ENCODE measurements at places on chromosomes 3 and 15.

GRCh38 chr15:96177279-96177678 is 153.2 kb upstream of the NR2F2 start:
- no peak for DNase-seq

- no peak for DNase-seq
Observed at GRCh38 chr15:41115161-41115651, 874 bp downstream of the INO80 start.

DNA sequence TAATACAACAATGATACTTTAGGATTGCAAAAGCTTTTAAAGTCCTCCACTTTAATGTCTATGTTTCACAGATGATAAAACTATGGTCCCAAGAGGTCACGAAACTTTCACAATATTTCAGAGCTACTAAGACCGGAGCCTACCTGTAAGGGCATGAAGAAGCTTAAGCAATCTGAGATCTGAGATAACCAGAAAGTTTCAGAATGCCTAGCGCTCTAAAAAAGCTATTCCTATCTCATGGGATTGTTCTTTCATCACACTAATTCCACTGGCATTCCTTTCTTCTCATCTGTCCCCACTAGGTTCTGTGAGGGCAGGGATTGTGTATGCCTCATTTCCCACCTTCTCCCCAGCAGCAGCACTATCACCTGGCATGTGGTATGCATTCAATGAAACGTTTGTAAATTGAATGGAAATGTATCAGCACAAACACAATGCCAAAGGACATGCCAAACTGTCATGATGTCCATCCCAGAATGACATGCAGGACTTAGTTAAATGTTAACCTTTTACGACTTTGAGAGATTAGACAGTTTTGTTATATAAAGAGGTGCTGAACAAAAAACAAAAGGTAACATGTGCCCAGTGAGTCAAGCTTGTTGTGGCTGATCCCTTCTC is 104.7 kb upstream of the NR2F2 start:
- DNase-seq, result no peak

GRCh38 chr3:131393868-131394267 is 12.3 kb downstream of the NUDT16 start:
- no peak for DNase-seq

DNA sequence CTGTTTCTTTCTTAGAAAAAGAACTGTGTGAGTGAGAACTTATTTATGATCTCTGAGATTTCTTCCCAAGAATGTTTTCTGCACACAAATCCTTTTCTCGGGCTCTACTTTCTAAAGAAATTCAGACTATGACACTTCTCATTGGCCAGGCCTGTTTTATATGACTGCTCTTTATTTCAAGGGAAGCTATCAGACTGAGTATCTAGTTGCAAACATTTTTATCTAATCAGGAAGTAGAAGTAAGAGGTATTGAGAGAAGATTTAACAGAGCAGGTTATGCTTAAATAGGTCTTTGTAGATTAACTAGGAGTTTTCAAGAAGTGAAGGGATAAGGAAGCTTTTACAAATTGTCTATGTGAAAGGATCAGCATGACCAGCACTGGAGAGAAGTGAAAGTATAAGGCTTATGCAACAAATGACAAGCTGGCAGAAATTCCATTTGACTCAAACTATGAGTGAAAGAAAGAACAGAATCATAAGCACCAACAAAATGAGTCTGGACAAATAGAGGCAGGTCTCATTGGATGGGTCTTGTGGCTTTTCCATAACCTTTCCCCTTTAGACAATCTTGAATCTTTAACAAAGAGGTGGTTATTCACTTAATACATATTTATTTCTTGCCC is 71.9 kb upstream of the CHL1 start:
- DNase-seq, result no peak

- DNase-seq, result no peak
Observed at GRCh38 chr3:58408906-58409305, 24.7 kb downstream of the PDHB start.

- no peak for DNase-seq
Observed at GRCh38 chr15:77901921-77902750, 175.4 kb downstream of the TBC1D2B start.

DNA sequence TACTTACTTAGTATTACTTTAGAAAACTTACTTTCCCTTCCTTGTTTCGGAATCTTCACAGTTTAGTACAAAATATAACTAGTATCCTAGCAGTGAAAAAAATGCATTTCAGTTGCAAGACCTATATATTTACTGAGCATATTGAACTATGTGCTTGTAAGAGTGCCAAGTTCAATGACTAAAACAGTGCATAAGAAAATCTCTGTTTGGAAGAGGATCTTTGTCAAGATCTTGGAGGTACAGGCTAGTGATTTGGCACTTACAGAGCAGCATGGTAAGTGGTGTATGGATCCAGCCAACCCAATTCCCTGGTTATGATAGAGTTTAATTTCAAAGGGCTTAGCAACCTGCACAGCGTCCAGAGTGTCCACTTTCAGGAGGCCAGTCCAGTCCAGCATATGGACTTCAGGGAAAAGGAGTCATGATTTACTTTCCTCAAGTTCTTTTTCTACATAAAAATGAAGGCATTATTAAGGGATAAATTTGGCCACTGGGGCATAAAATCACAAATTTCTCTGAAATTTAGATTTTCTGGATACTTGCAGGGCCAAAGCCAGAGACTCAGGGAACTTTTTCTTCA is 625.8 kb upstream of the BCHE start:
- no peak for DNase-seq

DNA sequence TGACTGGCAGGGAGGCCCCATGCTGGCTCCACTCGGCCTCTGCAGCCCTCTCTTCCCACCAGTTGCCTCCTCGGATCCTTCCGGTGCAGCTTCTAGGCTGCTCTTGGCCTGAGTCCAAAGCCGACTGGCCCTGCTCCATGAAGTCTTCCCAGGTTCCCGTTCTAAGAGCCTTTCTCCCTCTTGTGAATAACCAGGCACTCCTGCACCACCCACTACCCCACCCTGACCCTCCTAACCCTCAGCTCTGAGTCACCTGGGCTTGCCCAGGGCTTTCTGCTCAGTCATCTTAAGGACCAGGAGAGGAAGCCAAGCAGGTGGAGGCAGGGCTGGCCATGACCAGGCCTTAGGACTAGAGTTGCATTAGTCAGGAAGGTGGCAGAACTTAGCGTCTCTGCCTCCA is 28.1 kb upstream of the CNBP start:
- no peak for DNase-seq

DNA sequence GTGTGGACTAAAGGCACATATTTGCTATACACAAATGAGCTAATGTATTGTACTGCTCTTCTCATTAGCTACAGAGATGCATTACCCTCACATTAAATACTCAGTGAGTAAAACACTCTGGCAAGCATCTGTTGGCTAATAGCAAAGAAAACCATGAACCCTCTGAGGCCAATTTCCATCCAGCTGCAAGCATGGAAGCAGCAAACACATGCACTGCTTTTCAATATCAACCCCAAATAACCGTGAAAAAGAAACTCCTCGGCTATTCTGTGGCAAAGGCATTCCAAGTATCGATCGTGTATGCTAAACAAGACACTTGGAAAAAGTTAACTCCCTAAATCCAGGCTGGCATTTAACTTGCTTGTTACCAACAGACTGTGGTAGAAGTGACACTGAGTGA is 67.0 kb downstream of the PEAK1 start:
- DNase-seq, result peak; percentile 5

GRCh38 chr15:61115241-61115640 is 113.9 kb downstream of the RORA start:
- DNase-seq, result no peak

DNA sequence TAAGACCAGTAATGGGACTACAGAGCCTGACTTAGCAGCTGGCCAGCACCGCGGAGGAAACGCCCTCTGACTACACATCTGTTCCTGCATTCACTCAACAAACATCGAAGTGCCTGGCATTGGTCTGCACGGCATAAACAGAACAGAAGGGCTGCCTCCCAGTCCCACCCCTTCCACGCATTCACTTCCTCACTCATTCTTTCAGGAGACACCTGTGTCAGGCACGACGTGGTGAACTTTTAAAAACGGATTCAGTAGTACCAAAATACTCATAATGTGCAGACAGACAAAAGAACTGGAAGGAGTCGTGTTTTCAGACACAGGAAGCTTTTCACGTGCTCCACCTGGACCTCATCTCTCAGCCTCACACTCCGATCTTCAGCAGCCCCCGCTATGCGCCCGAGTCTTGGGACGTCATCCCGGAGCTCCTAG is 123.3 kb downstream of the XXYLT1 start:
- DNase-seq, result no peak

DNA sequence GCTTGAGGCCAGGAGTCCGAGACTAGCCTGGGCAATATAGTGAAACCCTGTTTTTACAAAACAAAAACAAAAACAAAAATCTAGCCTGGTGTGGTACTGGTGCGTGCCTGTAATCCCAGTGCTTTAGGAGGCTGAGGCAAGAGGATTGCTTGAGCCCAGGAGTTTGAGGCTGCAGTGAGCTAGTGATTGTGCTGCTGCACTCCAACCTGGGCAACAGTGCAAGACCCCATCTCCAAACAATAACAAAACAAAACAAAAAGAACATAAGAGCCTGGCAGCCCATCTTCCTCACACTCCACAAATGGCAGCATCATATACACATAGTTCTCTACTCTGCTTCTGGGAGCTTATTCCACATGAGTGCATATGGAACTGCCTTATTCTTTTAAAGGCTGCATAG is 2.2 kb upstream of the TRH start:
- no peak for DNase-seq

DNA sequence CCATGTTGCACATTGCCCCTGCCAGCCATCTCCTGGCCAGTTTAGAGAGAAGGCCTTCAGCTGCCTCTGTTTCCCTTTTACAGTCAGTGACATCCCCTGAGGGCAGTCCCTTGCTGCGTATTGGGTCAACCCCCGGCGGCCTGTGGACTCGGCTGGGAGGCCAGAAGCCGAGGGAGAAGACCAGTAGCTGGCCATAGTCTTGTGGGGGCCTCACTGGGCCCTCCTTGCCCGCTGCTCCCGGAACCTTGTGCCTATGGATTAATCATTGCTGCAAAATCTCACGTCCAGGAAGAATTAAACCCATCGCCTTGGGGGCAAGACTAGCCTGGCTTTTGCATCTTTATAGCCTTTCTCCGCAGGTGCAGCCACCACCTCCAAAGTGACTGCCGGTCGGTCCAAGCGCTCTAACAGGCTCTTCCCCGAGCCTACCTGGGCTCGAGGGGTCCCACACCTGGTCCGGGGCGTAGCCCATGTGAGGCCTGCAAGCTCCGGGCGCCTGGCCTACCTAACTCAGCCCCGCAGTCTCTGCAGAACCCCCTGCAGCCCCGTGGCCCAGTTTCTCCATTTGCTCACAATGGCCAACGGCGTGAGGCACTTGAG is 870 bp upstream of the CHAC1 start:
- DNase-seq, result no peak

- DNase-seq, result no peak
Observed at GRCh38 chr3:33929813-33930212, 131.4 kb downstream of the PDCD6IP start.

- no peak for DNase-seq
Observed at GRCh38 chr3:90035643-90036042, 928.2 kb downstream of the EPHA3 start.

DNA sequence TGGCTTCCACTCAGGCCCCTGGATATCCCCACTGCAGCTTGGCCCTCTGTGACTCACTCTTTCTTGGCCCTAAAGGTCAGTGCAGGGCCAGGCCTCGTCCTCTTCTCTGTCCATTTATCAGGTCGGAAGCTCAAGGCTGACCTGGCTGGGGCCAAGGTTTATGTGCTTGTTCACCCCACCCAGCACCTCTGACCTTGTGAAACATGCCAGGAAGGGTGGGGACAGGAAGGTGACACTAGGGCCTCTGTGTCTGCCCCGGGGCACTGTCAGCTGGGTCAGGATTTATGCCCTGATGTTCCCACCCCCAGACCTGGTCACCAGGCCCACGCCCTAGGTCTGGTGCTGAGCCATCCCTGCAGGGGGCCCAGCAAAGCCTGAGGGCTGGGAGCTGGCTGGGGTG is 103.8 kb downstream of the FBLN2 start:
- no peak for DNase-seq

GRCh38 chr15:48904758-48905157 is 26.8 kb downstream of the EID1 start:
- no peak for DNase-seq

All from NCI-H1436 treated with DMSO at 0.1 percent for 48 hours (cell line).